ENCODE measurements at places on chromosomes 3 and 15.

GRCh38 chr3:194306771-194307640, 44.1 kb downstream of the CPN2 start:
- DNase-seq: peak; percentile 31

DNA sequence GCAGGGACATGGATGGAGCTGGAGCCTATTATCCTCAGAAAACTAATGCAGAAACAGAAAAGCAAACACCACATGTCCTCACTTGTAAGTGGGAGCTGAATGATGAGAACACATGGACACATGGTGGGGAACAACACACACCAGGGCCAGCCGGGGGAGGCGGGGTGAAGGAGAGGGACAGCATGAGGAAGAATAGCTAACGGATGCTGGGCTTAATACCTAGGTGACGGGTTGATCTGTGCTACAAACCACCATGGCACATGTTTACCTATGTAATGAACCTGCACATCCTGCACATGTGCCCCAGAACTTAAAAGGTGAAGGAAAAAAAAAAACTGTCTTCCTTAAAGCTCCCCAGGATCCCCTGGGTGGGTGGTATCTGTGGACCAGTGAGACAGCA, 87.1 kb downstream of the ADAMTS17 start:
- no peak for DNase-seq

DNA sequence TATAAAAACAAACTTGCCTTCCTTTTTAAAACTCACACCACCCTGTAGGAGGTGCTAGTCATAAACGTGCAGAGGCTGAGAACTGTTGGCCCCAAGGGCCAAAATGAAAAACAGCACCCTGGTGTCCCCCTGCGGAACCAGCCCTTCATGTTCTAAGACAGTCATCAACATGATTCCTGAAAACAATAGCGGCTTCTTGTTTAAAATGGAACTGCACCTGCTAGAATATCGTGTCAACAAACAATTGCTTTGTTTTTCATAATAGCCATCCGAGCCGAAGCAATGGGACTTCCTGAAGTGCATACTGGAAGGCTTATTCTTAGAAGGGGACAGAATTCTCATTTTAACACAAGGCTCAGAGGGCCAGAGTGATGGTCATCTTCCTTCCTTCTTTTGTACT, 43.7 kb downstream of the MECOM start:
- no peak for DNase-seq

GRCh38 chr15:95227235-95227634, 995.9 kb downstream of the MCTP2 start:
- DNase-seq: no peak

GRCh38 chr3:191382661-191383060, 52.3 kb upstream of the UTS2B start:
- no peak for DNase-seq

- no peak for DNase-seq
Observed at GRCh38 chr3:32840086-32840841, 22.5 kb downstream of the TRIM71 start.

DNA sequence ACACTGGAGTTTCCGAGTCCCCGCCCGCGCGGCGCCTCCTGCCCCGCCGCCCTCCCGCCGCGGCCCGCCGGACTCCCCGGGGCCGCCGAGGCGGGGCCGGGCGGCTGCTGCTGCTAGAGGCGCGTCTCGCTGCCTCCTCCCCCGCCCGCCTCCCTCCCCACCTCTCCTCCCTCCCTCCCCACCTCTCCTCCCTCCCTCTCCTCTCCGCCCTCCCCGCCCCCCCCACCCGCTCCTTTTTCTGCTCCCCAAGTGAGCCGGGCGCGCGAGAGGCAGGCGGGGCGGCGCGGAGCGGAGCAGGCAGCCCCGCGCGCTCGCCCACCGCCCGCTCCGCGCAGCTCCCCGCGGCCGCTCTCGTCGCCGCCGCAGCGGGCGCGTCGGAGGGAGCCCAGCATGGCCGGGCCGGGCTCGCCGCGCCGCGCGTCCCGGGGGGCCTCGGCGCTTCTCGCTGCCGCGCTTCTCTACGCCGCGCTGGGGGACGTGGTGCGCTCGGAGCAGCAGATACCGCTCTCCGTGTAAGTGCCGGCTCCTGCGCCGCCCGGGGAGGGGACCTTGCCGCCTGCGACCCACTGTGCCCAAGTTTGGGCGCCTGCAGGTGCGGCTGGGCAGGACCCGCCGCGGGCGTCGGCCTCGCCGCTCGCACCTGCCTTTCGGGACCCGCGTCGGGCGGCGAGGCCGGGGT, at the start of gene CACNA2D3:
TSS of gene CACNA2D3 (plus strand) at position 229 of the 679 bp plus-strand sequence.
- no peak for DNase-seq

DNA sequence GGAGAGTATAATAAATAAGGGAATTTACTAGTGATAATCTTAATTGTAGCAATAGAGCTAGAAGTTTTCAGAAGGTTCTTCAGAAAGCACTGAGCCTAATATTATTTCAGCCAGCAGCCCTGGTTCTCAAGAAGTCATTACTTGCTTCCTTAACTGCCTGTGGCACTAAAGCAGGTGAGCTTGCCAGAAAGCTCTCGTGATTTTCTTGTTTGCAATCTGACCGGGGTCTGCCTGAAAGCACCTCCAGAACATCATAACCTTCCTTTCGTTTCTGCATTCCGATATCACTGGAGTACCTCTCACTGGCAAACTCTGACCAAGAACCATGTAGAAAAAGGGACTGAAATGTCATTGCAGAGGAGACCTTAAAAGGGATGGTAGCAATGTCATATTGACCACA, 510.3 kb downstream of the ZIC1 start:
- DNase-seq: no peak

DNA sequence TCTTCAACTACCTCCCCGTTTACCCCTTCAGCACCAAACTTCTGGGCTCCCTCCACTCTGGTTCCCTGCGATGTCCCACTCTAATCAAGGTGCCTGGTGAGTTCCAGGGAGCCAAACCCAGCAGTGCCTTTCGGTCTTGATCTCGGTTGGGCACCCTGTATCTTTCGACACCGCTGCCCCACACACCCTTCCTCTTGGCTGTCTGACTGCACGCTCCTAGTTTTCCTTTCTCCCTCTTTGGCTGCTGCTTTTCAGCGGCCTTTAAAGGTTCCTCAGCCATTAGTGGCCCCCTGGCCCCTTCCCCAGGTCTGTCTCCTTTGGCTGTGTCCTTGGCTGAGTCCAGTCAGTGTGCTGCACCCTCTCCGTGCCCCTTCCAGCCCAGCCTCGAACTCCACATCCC, 784 bp downstream of the TTLL3 start:
- DNase-seq: no peak

DNA sequence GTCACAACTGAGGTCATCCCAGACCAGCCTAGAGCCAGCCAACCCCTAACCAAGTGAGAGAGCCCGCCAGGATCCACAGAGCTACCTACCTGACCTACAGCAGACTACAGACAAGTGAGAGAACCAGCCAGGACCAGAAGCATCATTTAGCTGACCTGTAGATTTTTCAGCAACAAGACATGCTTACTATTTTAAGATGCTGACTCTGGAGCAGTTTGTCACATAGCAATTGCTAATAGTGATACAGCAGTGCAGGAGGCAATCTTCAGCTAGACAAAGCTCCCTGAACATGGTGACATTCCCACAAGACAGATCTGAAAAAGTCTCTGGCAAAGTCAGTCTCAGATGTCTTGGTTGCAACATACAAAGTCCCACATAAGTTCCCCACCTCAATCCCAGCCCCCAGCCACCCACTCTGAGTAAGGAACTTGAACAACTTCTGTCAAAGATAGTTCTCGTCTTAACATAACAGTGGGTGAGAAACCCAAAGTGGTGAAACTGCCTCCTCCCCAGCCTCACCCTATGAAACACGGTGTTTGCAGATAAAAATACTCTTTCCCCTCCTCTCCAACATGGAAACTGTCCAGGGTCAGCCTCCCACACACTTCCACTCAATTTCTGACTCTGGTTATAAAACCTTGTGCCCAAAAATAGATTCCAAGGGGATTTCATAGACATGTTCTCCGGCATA, 120.3 kb upstream of the SLC6A11 start:
- DNase-seq: no peak

DNA sequence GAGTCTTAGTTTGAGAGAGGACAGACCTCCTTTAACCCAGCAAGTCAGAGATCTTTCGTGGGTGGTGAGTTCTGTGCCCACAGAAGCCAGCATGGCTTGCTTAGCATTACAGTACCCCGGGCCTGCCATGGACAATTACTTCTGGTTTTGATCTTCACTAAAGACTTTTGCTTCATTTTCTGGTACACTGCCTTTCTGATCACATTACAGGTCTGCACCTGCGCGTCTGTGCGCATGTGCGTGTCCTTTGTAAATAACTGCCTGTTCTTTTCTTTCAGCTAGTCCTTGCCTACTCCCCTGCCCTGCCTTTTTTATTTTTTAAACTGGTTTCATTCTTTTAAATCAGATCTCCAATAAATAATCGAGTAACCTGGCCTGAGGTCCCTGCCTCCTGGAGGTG, 57.1 kb upstream of the CMTM8 start:
- DNase-seq: no peak

Data from CD4-positive, alpha-beta T cell treated with Interleukin-6 at 100 ng/mL for 8 hours (primary cell).